Mesenteric fat pad (tissue), 1 donor: ENCODE measurements at places on chromosomes 6 and 20.

DNA sequence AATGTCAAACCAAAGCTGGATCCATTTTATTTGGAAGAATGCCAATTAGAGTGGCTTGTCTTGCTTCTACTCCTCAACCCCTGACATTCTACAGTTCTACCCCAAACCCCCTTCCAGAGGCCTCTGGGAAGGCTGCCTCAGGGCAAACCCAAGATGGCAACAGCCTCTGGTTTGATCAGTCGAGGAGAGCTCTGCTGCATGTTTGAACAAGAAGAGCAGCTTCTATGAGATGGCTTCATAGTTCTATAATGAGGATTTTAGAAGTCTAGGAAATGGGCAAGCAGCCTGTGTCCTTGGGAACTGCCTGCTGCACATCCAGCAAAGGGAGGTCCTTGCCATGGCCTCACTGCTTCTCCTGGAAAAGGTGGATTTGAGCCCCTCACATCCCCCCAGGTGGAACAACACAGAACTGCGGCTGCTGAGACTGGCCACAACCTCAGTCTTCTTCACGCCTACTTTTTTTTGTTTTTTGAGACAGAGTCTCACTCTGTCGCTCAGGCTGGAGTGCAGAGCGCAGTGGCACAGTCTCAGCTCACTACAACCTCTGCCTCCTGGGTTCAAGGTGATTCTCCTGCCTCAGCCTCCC is 37.9 kb downstream of the ZC3H12D start:
- DNase-seq: no peak

DNA sequence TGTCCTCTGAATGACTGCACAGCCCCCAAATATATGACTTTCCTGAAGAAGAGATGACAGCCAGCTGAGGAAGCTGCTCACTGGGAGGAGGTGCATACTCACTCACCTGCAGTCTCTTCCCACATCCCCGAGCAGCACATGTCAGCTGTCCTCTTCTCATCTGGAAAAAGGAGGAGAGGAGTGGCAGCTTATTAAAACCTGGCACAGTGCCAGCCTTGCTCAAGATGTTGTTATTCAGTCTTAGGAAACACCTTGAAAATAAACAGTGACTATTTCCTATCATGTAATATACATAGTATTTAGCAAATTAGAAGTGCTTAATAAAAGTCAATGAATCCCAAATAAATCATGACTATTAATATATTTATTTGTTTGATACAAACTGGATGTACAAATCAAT is 232.9 kb downstream of the EPM2A start:
- DNase-seq: no peak

- DNase-seq: no peak
Measured at GRCh38 chr6:83097204-83097603, 29.7 kb downstream of the DOP1A start.

GRCh38 chr20:362271-363254 is 15.7 kb downstream of the NRSN2 start:
- DNase-seq: no peak

- DNase-seq: no peak
Measured at GRCh38 chr6:168193816-168194721, 115.1 kb upstream of the FRMD1 start.

- DNase-seq: no peak
Measured at GRCh38 chr6:26363882-26364701, 906 bp upstream of the BTN3A2 start.

DNA sequence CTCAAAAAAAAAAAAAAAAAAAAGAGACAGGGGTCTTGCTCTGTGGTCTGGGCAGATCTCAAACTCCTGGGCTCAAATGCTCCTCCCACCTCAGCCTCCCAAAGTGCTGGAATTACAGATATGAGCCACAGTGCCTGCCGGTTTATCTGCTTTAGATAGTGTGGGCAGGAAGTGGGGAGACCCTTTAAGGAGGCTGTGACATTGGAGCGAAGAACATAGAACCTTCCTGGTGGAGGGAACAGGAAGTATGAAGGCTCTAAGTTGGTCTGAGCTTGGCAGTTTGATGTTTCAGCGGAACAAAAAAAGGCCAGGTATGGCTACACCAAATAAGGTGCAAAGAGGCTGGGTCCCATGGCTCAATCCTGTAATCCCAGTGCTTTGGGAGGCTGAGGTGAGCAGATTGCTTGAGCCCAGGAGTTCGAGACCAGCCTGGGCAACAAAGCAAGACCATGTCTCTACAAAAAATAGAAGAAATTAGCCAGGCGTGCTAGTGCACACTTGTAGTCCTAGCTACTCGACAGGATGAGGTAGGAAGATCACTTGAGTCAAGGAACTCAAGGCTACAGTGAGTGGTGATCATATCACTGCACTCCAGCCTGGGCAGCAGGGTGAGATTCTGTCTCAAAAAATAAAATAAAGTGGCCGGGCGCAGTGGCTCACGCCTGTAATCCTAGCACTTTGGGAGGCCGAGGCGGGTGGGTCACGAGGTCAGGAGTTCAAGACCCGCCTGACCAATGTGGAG is 8.7 kb upstream of the ZMYND8 start:
- DNase-seq: no peak

DNA sequence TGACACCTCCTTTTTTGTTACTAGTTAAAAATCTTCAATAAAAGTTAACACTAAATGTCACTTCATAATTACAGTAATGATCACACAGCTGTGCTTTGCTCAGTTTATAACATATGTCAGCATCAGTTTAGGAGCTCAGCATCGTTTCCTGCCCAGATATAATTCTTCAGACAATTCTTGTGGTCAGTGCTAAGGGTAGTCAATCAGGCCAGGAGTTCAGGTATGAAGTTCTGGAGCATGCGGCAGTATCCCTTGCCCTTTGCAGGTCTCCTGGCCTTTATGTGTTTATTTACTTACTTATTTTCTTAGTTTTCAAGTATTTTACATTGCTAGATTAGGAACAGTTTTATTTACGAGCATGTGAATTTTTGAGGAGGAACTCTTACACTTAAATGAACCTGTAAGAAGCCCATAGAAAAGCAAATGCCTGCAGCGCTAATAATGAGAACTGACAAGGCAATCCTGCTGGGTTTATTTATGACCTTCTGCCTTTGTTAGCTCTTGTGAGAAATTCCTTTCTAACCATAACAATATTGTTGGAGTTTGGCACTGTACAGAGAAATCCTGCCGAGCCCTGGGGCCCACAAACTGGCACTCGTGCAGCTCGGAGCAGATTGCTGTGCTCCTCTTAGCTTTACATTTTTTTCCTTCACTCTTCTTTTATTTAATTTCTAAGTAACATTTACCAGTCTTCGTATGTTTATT is 252.8 kb downstream of the TMEM242 start:
- no peak for DNase-seq

DNA sequence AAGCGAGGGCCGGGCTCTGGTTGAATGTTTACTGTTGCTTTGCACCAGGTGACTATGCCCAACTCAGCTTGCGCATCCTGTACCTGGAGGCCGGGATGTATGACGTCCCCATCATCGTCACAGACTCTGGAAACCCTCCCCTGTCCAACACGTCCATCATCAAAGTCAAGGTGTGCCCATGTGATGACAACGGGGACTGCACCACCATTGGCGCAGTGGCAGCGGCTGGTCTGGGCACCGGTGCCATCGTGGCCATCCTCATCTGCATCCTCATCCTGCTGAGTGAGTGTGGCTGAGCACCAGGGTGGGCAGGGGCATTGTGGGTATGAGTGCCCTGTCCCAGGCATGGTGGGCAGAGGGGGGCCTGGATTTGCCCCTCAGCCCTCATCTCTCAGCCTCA is 136.1 kb downstream of the TAF4 start:
- no peak for DNase-seq

- DNase-seq: no peak
Measured at GRCh38 chr20:45105317-45105716, 4.4 kb upstream of the KCNS1 start.

- DNase-seq: no peak
Measured at GRCh38 chr6:30972816-30973215, 10.7 kb upstream of the MUC21 start.

DNA sequence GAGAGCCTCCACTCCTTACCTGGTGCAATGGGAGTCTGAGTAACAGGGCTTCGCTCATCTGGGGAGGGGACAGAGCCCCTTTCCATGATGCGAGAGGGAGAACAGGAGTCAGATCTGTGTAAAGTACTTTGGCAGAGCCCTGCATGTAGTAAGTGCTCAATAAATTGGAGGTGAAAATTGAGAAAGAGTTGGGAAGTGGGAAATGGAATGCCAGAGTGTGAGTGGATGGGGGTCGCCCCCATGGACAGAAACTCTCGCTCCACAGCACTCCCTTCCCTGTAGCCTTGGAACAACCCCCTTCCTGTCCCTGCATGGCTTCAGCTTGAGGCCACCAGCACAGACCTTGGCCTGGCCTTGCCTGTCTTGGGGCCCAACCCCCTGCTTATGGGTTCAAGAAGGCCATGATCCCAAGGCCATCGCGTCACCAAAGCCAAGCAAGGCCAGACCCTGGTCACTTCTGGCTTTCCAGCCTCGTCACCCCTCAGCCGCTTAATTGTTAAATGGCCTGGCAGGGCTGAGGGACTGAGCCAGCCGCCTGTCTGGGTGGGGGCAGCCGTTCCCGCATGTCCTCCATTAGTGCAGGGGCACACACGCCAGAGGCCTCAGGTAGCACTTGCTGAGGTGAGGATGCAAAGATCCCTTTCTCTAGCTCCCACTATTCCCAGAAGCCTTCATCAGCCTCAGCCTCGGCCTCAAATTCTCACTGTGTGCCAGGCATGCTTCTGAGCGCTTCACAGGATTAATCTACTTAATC is 93.7 kb upstream of the PTPN1 start:
- DNase-seq: no peak

GRCh38 chr6:15102241-15102640 is 143.6 kb upstream of the JARID2 start:
- no peak for DNase-seq

DNA sequence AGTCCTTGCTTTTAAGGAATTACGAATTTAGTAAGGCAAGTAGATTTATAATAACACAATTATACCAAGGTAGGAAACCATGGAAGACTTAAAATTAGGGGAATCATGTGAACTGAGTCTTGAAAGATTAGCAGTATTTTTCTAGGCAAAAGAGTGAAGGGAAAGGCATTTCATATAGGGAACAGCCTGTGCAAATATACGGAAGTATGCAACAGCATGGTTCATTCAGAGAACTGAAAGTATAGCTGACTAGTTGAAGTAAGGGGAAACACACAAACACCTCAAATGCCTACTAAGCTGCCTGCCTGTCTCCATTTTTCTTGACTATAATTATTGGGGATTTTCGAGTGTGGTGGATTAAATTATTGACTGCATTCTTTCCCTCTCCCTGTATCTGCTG is 39.0 kb upstream of the ECHDC1 start:
- DNase-seq: no peak

- DNase-seq: no peak
Measured at GRCh38 chr6:44058617-44059358, 68.5 kb downstream of the MRPL14 start.

DNA sequence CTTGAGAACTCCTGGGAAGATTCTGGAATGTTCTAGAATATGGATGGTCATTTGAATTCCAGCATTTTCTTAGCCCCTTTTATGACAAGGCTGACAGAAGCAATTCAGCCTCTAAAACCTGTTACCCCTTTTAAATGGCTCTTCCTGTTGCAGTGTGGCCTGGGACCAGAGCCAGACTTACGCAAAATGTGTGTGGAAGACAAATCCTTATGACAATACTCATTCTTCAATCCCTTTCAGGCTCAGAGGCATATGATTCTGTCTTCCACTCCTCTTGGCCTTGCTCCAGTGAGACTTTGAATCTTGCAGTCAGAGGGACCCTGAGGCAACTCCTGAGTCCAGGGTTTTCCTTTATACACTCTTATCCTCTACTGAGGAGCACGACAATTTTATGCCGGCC is 287.0 kb downstream of the CLIC5 start:
- DNase-seq: no peak

DNA sequence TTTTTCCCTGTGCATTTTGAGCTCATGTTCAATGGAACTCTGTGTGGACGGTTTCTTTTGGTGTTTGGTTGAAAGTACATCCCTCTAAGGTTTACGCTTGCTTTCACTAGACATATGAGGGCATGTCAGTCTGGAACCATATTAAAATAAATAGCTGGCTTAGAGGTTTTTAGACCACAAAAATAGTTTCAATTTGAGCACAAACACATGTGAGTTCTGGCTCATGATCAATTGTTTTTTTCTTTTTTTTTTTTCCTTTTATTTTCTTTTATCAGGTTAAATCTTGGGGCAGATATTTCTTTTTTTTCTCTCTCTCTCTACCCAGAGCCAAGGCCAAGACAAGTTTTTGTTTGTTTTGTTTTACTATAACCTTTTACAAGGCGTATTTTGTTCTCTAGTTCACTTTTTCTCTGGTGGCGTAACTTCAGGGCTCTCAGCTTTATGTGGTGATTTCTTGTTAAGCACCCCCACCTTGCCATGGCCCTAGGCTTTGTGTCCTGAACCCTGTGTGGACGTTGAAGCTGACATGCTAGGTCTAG is 92.9 kb downstream of the SHLD1 start:
- DNase-seq: no peak

GRCh38 chr20:60691966-60692615 is 560.0 kb upstream of the CDH4 start:
- DNase-seq: no peak

GRCh38 chr6:17096652-17097051 is 5.2 kb upstream of the STMND1 start:
- DNase-seq: no peak

GRCh38 chr6:98678481-98678880 is 155.9 kb upstream of the POU3F2 start:
- no peak for DNase-seq

DNA sequence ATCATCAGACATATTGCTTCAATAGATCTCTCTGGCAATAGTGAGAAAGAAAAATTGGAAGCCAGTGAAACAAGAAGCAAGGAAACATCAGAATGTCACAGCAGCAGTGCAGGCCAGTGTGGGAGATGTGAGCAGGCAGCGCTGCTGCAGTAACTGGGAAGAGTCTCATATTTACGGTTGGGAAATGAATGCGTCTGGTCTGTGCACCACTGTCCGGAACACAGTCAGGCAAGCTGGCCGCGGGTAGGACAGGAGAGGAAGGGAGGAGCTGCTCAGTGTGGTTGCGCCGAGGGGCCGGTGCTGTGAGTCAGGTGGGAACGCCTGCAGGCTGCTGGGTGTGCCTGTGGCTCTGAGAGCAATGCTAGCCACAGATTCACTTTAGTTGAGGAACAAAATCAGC is 6.4 kb upstream of the PSMG4 start:
- peak; percentile 85 for DNase-seq

DNA sequence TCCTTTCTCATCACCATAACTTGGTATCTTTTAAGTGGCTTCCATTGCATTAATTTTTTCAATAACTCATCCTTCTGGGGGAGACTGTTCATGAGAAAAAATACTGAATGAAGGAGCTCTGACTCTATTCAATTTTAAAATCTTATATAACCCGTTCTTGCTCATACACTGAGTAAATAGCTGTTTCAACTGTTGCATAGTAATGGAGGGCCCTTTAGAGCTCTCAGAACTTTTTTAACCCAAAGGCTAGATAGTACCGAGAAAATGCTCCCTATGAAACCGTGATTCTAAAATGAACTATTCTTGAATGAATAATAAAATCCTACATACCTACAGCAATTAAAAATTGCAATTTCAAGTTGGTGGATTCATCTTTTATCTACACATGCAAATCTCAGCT is 5.3 kb downstream of the SLC2A12 start:
- no peak for DNase-seq
